Activated naive CD8-positive, alpha-beta T cell treated with anti-CD3 and anti-CD28 coated beads for 36 hours (primary cell): ENCODE measurements at places on chromosomes 5 and 9. TPM values are rescaled to one million over a fixed set of nuclear protein-coding genes. Genes with fewer than 3 reads are reported as not detected.
A peak's percentile ranks its signal among the peaks of the same experiment; 100 is the strongest.

GRCh38 chr5:96151891-96152290 lies 190.2 kb upstream of the ELL2 start:
- H3K27me3 ChIP-seq, result no peaks in the 10 kb centered on the region
- no peaks in the 10 kb centered on the region for H3K36me3 ChIP-seq
- no peak overlapping the region for H3K4me3 ChIP-seq
- no peak overlapping the region for H3K27ac ChIP-seq
- H3K4me1 ChIP-seq, result no peaks in the 10 kb centered on the region

DNA sequence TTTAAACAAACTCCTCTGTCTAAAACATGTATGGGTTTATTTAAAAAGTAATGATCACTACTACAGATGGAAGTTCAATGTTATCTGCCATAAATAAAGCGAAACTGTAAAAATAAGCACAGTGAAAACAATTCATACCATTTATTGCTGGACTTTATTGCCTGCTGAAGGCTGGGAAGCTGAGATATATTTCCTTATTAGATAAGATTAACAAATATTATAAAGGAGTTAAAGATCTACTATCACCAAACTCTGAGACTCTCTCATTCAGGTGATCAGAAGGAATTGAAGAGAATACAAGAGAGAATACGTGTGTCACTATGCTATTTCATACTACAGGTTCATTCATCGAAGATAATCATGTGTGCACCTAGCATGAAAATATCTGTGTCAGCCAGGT lies 190.9 kb upstream of the ATP10B start:
- no peaks in the 10 kb centered on the region for H3K4me1 ChIP-seq
- no peaks in the 10 kb centered on the region for H3K36me3 ChIP-seq
- H3K27me3 ChIP-seq, result no peaks in the 10 kb centered on the region
- no peak for DNase-seq
- no peak overlapping the region for H3K4me3 ChIP-seq

DNA sequence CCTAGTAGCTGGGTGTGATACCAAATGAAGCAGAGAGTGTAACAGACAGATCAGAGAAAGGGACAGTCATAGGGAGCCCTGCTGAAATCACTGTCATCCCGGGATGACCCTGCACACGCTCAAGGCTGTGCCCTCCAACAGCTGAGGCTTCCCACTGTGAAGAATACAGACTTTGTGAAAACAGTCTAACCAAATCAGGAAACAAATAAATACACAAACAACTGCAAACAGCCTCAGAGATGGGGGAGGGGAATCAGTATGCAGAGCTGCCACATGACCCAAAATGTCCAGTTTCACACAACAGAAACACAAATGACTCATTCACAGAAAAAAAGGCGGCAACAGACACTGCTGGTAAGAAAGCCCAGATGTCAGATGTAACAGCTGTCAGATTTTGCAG lies 101.9 kb downstream of the ADAMTS2 start:
- no peak overlapping the region for H3K4me3 ChIP-seq
- DNase-seq, result no peak
- peaks cover 20% of the 10 kb centered on the region for H3K27me3 ChIP-seq
- no peaks in the 10 kb centered on the region for H3K4me1 ChIP-seq
- no peaks in the 10 kb centered on the region for H3K36me3 ChIP-seq

DNA sequence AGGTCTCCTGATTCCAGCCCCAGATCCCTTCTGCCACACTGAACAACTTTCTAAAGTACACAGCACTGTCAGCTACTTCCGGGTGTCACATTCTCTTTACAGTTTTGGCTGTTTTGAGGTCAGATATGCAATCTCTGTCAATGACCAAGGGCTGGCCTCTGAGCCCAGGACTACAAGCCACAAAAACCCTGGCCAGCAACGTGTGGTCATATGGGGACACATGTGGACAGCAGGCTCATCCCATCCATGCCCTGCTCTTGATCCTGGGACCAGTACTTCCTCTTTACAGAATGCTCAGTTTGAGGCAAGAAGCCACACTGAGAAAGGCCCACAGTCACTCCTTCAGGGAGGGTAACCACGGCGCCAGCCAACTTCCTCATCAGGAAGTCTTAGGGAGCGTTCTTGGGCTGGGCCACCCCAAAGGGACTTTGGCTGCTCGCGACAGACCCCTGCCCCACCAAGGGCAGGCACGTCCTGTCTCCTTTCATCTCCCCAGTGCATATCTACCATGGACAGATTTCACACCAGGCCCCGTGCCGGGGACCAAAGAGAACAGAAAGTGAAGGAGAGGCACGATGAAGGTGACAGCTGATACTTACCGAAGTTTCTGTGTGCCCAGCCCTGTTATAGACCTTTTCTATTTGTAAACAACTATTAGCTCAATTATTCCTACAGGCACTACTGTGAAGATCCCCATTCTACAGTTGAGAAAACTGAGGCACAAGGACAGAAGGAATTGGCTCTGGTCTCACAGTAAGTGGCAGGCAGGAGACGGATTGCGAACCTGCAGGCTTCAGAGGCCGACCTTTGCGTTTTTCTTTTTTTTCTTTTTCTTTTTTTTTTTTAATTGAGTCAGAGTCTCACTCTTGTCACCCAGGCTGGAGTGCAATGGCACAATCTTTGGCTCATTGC lies 37.3 kb downstream of the STK10 start:
- no peaks in the 10 kb centered on the region for H3K27me3 ChIP-seq
- H3K27ac ChIP-seq, result peak overlapping the region; percentile 85
- peaks cover 55% of the 10 kb centered on the region for H3K36me3 ChIP-seq
- peaks cover 62% of the 10 kb centered on the region for H3K4me1 ChIP-seq

The CDC20B gene
- not detected for total RNA-seq

The MARVELD2 gene
- 0.31 TPM for total RNA-seq

The NR2F1-AS1 gene
- total RNA-seq, result not detected

The STKLD1 gene
- total RNA-seq, result 0.16 TPM

The SPINK13 gene
- not detected for total RNA-seq

The RNF183 gene
- not detected for total RNA-seq

The CDKN2B-AS1 gene
- total RNA-seq, result not detected

The ZNF169 gene
- 5.0 TPM for total RNA-seq

The GPSM1 gene
- 9.1 TPM for total RNA-seq
